ENCODE measurements at places on chromosomes 2 and 18.

GRCh38 chr18:25726298-25726697 is 364.1 kb downstream of the SS18 start:
- DNase-seq, result no peak

DNA sequence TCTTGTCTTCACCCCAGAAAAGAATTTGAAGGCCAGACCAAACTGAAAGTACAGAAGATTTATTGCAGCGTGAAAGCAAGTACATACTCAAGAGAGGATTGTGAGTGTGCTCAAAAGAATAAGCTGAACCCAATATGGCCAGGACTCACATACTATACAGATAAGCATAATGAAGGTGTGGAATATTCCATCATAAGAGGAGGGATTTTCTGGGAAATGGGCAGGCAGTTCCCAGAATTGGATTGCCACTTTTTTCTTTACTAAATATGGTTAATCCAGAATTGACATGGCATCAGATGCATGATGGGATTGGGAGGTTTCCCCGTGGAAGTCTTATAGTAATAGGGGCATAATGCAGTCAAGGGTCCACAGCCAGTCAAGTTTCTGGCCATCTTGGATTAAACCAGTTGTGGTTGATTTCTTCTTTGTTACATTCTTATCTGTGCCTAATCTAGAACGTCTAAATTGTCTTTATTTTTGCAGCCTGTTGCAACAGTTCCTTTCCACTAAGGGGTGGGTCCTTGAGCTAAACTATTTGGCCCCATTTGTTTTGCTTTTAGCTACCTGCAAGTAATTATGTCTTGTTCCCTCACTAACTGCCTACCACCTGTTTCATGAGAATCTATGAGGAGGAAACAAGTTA is 9.0 kb downstream of the SP140L start:
- DNase-seq, result no peak

GRCh38 chr2:172712251-172712650 is 23.4 kb upstream of the RAPGEF4 start:
- no peak for DNase-seq

DNA sequence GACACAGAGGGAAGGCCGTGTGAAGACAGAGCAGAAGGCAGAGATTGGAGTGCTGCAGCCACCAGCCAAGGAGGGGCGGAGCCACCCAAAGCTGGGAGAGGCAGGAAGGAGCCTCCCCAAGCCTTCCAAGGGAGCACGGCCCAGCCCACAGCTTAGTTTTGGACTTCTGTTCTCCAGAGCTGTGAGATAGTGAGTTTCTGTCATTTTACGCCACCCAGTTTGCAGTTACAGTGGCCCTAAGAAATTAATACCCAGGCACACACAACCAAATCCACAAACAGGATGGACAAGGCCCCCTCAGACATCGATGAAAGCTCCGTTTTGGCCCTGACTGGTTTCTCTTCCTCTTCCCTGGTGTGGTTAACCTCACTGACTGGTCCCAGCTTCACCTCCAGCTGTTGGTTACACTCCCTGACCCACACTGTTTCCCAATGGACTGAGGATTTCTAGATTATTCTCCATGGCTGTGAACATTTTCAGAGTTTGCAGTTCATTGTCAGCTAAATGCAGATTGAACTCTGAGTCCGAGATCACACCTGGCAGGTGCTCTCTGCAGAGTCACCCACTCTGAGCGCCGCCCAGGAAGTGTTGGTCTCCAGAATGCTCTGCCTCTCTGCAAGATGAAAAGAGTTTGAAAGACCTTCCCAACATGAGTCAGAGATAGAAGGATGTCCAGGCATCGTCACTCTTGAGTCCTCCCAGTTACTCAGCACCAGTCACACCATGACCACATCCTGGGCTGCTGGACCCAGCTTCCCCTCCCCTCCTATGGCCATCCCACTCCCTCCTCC is 100.2 kb downstream of the TWIST2 start:
- peak; percentile 79 for DNase-seq

- no peak for DNase-seq
These were observed 409.4 kb upstream of the ETAA1 start for GRCh38 chr2:66987733-66988132.

DNA sequence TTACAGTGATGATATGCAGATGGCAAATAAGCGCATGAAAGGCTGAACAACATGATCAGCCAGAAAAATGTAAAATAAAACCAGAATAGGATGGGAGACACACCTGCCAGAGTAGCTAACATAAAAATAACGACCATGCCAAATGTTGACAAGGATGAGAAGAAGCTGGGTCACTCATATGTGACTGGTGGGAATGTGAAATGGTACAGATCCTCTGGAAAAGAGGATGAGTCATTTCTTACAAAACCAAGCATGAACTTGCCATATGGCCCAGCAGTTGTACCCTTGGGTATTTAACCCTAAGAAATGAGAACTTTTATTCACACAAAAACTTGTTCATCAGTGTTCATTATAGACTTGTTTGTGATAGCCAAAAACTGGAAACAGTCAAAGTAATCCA is 143.8 kb downstream of the SH3BP4 start:
- no peak for DNase-seq

DNA sequence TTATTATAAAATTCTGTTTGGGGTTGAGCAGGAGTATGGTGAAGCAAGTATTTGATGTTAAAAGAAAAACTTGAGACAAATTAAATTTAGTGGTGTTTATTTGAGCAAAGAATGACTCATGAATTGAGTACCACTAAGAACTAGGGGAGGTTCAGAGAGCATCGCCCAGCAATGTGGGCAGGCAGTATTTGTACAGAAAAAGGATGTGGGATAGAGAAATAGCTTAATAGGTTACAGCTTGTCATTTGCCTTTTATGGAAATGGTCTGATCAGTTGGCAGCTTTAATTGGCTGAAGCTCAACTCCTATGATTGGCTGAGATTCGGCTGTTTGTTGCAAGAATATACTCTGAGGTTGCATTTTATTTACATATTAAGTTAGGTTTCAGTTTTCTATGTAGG is 68.2 kb downstream of the LRATD1 start:
- no peak for DNase-seq

DNA sequence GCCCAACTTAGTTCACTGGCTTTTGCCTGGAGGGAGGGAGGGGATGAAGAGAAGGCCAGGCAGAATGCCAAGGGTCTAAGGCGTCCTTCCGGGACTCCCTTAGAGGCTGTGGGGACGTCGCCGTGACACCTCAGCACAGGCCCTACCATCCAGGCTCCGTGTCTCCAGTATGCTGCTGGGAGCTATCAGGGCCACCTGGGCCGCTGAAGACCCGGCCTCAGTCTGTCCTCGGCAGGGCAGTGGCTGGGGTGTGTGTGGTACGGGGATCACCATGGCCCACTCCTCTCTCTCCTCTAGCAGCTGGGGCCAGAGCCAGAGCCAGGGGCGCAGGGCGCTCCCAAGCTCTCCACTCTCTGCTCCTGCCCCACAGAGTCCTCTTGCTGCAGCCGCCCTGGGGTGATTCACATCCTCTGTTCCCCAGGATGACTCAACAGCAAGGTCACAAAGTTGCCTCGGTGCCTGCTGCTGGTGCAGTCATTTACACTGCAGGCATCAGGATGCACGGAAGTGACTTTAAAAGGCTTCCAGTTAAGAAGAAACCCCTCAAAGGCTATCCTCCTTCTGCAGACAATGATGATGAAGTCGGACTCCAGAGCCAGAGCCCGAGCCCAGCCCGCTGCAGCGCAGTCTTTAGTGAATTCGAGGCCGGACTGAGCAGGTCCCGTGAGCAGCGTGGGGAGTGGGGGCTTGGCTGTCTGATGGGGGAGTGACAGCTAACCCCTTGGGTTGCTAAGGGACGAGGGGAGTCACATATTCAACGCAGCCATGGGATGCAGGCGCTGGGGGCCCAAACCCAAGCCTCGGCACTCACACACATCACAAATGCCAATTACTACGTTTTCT is 31.9 kb downstream of the SNORC start:
- DNase-seq, result peak; percentile 50

- no peak for DNase-seq
These were observed 52.7 kb upstream of the NCK2 start for GRCh38 chr2:105691947-105692390.

DNA sequence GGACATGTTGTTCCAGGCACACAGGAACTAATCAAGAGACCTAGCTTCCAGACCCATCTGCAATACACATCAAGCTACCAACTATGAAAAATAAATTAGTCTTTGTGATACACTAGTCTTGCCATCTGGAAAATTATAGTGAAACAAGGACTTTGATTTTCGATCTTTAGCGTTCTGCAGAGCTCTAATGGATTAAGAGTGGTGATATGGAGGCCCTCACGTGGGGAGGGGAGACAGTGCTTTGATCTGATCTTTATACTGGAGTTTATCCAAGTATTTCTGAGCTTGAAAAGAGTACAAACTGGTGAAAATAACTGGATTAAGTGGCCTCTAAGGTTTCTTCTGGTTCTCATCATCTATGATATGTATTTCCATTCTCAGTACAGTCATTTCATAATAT is 273.4 kb upstream of the CDH7 start:
- no peak for DNase-seq

GRCh38 chr18:32262092-32262491 is 72.3 kb downstream of the MEP1B start:
- no peak for DNase-seq
